ENCODE measurements at places on chromosomes 11 and 22. TPM values are rescaled to one million over a fixed set of nuclear protein-coding genes. Genes with fewer than 3 reads are reported as not detected.

The BTG4 gene
- not detected for total RNA-seq

DNA sequence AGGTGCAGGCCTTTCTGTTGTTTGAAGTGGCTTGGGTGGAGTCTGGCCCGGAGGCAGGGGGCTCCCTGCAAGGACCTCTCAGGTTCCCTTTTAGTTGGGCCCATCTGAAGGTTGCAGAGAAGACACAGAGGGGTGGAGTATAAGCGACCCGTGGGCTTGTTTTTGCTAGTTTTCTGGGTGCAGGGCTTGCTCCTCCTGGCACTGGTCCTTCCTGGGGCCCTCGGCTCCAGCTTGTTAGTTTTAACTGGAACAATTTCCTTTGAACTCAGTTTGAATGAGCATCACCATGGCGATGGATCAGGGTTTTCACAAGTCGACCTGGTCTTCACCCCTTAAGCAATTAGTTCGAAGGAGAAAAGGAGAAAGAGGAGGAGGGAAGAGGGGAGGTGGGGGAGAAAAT is 28.5 kb upstream of the OAF start:
- no peaks in the 10 kb centered on the region for H3K36me3 ChIP-seq
- peaks cover 10% of the 10 kb centered on the region for H3K4me1 ChIP-seq
- no peaks in the 10 kb centered on the region for H3K27me3 ChIP-seq
- H3K4me3 ChIP-seq, result no peak overlapping the region

- no peak for DNase-seq
- no peak overlapping the region for H3K27ac ChIP-seq
- no peaks in the 10 kb centered on the region for H3K36me3 ChIP-seq
- H3K4me1 ChIP-seq, result peaks cover 25% of the 10 kb centered on the region
- no peaks in the 10 kb centered on the region for H3K27me3 ChIP-seq
These were observed 534.0 kb upstream of the B3GAT1 start for GRCh38 chr11:134945993-134946392.

The OR8G1 gene
- not detected for total RNA-seq

The PRPF19 gene
- total RNA-seq, result 79.9 TPM

DNA sequence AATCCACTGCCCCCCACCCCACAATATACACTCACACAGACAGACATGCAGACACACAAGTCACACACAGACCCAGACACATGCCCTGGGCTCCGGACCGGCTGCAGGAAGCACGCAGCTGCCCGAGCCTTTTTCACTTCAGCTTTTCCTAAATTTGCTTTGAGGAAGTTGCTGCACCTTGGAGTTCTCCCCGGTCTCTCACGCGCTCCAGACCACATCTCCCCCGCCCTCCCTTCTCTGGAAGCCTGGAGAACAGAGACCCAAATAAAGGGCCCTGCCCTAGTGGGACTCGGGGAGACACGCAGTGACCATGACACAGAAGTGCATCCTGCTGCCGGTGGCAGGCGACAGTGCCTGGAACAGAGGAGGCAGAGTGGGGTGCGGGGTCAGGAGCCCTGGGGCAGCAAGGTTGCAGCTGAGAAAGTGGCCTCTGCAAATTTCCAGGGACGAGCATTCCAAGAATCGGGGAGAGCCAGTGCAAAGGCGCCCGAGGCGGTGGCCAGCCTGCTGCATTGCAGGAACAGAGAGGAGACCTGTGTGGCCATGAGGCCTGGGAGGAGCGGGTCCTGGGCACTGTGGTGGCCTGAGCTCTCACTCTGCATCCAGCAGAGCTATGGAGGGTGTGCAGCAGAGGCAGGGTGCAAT is 19.1 kb downstream of the RPL3 start:
- H3K27me3 ChIP-seq, result no peaks in the 10 kb centered on the region
- H3K36me3 ChIP-seq, result no peaks in the 10 kb centered on the region
- peaks cover 48% of the 10 kb centered on the region for H3K4me1 ChIP-seq
- no peak overlapping the region for H3K4me3 ChIP-seq

The MRGPRE gene
- not detected for total RNA-seq

- no peaks in the 10 kb centered on the region for H3K27me3 ChIP-seq
- H3K4me1 ChIP-seq, result peaks cover 9% of the 10 kb centered on the region
- no peak overlapping the region for H3K27ac ChIP-seq
These were observed 17.9 kb upstream of the B4GALNT4 start for GRCh38 chr11:351411-351810.

GRCh38 chr11:17385492-17385891 is 3.0 kb downstream of the KCNJ11 start:
- H3K36me3 ChIP-seq, result no peaks in the 10 kb centered on the region
- H3K4me3 ChIP-seq, result no peak overlapping the region
- H3K27ac ChIP-seq, result no peak overlapping the region
- H3K27me3 ChIP-seq, result peaks cover 20% of the 10 kb centered on the region

The CCDC81 gene
- total RNA-seq, result 18.2 TPM

GRCh38 chr11:65448074-65448417 is 25.4 kb downstream of the NEAT1 start:
- H3K36me3 ChIP-seq, result peaks cover 42% of the 10 kb centered on the region
- H3K27me3 ChIP-seq, result no peaks in the 10 kb centered on the region
- DNase-seq, result no peak
- H3K4me3 ChIP-seq, result no peak overlapping the region
- H3K27ac ChIP-seq, result no peak overlapping the region

The RASGRP2 gene
- 0.08 TPM for total RNA-seq

The OR8A1 gene
- total RNA-seq, result not detected

- peak; percentile 31 for DNase-seq
- H3K27me3 ChIP-seq, result no peaks in the 10 kb centered on the region
- no peak overlapping the region for H3K4me3 ChIP-seq
- H3K27ac ChIP-seq, result 0 out of 2 replicates have a peak overlapping the region, but pooled peaks have one; percentile 29
- no peaks in the 10 kb centered on the region for H3K36me3 ChIP-seq
These were observed 1003.3 kb upstream of the CCDC90B start for GRCh38 chr11:84289381-84289906.

The PRSS23 gene
- 71.6 TPM for total RNA-seq

DNA sequence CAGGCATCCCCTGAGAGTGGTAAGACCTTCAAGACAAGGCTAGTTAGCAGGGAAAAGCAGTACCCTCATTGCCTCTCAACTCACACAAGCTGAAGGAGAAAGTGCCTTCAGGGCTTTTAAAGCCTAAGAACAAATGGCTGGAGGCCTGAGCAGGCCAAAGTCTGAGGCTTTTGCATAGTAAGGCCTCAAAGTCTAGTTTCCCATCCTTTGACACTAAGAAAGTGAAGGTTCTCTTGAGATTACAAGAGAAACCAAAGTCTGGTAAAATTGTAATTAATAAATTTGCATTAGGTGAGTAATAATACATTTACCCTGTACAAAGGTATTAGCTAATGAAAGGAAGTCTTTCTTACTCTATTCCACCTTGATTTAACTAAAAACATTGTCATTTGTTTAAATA is 47.0 kb upstream of the CCDC89 start:
- no peak overlapping the region for H3K27ac ChIP-seq
- no peaks in the 10 kb centered on the region for H3K4me1 ChIP-seq
- DNase-seq, result no peak
- no peak overlapping the region for H3K4me3 ChIP-seq
- no peaks in the 10 kb centered on the region for H3K27me3 ChIP-seq
- H3K36me3 ChIP-seq, result no peaks in the 10 kb centered on the region

- DNase-seq, result no peak
- no peak overlapping the region for H3K4me3 ChIP-seq
- no peaks in the 10 kb centered on the region for H3K4me1 ChIP-seq
- H3K27ac ChIP-seq, result no peak overlapping the region
- H3K27me3 ChIP-seq, result no peaks in the 10 kb centered on the region
These were observed 29.9 kb downstream of the SERPINH1 start for GRCh38 chr11:75591966-75592365.

GRCh38 chr11:68542617-68543016 is 82.1 kb downstream of the PPP6R3 start:
- peaks cover 81% of the 10 kb centered on the region for H3K36me3 ChIP-seq
- no peaks in the 10 kb centered on the region for H3K27me3 ChIP-seq
- H3K4me1 ChIP-seq, result peaks cover 35% of the 10 kb centered on the region
- peak; percentile 80 for DNase-seq
- H3K27ac ChIP-seq, result peak overlapping the region; percentile 45

The OR6A2 gene
- not detected for total RNA-seq
